ENCODE measurements at places on chromosomes 2 and 18. TPM values are rescaled to one million over a fixed set of nuclear protein-coding genes. Genes with fewer than 3 reads are reported as not detected.

Gene OTOF
- 0.13 TPM for total RNA-seq

Gene KCNG2
- total RNA-seq, result 0.22 TPM

Gene BOLL
- not detected for total RNA-seq

Gene AQP12B
- not detected for total RNA-seq

Gene HOXD3
- total RNA-seq, result 9.8 TPM

Gene PARD3B
- 100 TPM for total RNA-seq

Gene CD8B2
- not detected for total RNA-seq

Gene EGR4
- not detected for total RNA-seq

Gene SERPINB3
- not detected for total RNA-seq

Gene MBOAT2
- total RNA-seq, result 67.6 TPM

Gene SPATS2L
- total RNA-seq, result 82.3 TPM

Gene HOXD13
- not detected for total RNA-seq

Gene SEPTIN10
- total RNA-seq, result 135 TPM

Gene TACR1
- total RNA-seq, result 9.7 TPM

Gene OTX1
- total RNA-seq, result not detected

DNA sequence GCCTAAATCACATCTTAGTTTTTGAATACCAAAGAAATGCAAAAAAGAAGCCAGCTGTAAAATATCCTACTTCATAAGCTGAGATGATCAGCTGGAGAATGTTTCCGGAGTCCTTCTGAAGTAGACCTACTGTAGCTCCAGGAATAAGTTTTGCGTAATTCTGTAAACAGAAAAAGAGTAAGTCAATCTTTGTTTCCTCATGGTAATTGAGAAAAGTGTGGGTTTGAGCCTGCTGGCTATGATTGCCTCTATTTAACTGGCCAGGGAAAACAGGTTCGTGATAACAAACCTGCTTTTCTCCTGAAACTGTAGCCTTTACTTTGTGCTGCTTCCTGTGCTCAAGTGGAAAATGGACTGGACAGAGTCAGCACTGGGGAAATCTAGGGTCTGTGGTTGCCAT lies 58.2 kb downstream of the ITGB6 start:
- DNase-seq, result no peak

- DNase-seq, result no peak
Measured at GRCh38 chr2:10447300-10447894, 730 bp downstream of the ODC1 start.

- peak; percentile 78 for DNase-seq
Measured at GRCh38 chr18:13530879-13531387, 195.4 kb downstream of the FAM210A start.

DNA sequence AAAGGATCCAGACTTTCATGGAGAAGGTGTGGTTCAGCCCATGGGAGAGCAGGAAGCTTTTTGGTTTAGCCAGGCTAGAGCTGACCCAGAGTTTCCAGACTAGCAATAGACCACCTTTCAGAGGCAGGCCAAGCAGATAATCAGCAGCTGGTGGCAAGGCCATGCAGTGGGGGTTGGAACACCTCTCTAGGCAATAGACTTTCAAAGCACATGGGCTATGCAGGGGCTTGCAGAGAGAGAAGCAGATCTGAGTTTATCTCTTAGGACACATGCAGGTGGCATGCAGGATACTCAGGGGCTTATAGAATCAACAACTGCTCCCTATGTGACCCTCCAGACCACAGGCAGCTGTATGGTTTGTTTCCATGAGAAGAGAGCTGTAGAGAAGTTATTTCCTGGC lies 9.4 kb downstream of the XIRP2 start:
- no peak for DNase-seq

GRCh38 chr2:3462493-3463104 lies 56.7 kb downstream of the ADI1 start:
- DNase-seq, result peak; percentile 57

DNA sequence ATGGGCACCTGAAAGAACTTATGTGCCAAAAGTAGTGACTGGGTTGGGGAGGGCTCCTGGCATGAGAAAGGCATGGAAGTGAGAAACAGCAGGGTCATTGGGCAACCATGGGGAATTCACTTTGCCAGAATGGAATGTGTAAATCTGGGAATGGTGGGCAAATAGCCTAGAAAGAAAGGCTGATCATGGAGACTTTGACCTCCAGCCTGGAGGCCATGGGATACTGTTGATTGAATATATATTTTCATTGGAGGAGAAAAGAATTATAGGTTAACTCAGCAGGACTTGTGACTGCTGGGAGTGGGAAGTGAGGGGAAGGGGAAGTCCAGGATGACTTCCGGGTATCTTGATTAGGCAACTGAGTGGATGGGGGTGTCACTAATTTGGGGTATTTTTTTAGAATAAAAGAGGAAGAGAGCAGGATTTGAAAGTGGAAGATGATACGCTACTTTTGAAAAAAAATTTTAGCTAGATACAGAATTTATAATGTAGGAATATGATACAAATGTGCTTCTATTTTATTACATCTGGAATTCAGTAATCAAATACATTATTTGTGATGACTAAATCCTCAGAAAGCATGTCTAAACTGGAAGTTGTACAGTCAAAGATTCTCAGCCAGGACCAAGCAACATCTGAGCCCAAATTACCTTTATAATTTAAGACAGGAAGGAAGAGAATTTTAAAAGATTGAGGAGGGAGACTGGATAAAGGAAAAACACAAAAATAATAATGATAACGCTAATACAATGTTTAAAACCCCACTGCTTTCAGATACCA lies 116.2 kb downstream of the GATA6 start:
- no peak for DNase-seq

- DNase-seq, result no peak
Measured at GRCh38 chr2:101821059-101821805, 123.7 kb downstream of the MAP4K4 start.

- DNase-seq, result no peak
Measured at GRCh38 chr18:44818668-44819403, 138.1 kb downstream of the SETBP1 start.

GRCh38 chr2:26049641-26050040 lies 15.8 kb downstream of the RAB10 start:
- DNase-seq, result no peak

- DNase-seq, result no peak
Measured at GRCh38 chr2:43073401-43073825, 153.0 kb downstream of the ZFP36L2 start.

GRCh38 chr2:137178951-137179377 lies 413.6 kb downstream of the THSD7B start:
- no peak for DNase-seq

- DNase-seq, result no peak
Measured at GRCh38 chr18:28584731-28585130, 407.8 kb upstream of the CDH2 start.

DNA sequence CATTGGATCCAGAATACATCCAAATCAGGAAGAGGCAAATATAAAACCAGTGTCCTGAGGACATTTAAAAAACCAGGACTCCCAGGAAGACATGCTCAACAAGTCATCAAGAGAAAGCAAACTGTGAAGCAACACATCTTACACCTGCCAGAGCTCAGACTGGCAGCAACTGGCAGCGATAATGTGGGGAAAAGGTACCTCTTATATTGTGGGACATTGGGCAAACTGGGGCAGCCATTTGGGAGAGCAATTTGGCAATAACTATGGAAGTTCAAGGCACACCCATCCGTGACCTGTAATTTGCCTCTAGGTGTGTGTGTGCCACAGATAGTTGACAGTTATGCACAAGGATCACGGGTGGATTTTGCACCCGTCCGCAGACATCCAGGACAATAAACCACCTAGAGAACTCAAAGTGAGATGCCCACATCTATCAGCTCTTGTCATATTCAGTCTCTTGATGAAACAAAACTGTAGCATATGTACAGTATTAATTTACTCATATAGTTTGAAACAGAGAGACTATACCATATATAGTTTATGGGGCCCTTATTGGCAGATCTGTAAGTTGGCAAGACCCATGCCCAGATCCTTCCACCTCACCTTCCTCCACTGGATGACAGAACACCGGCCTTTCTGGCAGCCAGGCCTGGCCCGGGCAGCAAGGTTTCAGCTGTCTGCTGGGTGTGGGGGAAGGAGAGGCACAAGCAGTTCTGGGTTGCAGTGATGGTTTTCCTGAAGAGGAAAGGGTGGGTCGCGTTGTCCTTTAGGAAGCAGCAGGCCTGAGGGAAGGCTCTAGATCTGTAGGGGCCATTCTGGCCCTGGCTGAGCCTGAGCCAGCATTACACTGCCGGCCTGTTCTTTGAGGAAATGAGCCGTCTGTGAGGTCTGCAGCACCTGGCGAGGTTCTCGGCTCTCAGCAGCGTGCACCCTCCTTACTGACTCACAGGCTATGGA lies 18.8 kb downstream of the HJURP start:
- DNase-seq, result no peak

DNA sequence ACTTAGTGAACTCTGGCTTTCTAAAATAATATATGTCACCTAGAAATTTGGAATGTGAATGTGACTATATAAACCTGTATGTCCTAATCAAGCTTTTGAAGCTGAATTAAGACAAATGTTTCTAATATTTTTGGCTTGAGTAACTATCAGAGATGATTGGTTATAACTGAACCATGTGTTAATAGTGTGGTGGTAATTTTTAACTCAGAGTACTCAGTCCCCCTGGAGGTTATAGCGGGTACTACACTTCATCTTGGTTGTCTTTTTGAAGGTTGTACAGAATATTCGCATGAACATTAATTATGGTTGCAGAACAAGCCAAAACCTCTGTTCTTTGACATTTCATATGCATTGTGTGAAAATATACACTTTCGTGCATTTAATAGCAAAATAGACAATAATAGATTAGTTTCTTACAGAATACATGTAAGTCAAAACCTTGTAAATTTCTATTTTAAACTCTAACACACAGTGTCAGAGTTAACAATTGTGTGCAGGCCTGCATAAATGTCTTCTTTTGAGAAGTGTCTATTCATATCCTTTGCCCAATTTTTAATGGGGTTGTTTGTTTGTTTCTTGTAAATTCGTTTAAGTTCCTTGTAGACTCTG lies 86.0 kb downstream of the OSBPL6 start:
- no peak for DNase-seq

GRCh38 chr2:109636317-109636716 lies 22.2 kb downstream of the SOWAHC start:
- DNase-seq, result no peak

GRCh38 chr2:210663631-210664089 lies 107.3 kb downstream of the CPS1 start:
- no peak for DNase-seq

DNA sequence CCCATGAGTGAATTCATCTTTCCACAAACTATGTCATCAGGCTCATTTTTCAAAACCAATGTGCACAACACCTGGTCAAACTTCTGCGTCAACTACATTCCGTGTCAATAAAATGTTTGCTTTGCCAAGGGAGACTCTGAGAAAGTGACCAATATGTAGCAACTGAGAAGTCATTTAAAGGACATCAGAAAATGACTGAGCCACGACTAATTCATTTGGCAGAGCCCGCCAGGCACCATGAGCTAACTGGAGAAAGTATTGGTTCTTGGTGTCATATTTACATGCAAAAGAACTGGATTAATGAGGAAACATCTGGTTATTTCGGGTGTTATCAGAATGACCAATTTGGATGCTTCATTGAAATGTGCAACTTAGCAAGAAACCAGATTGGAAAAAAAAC lies 7.2 kb downstream of the RND3 start:
- DNase-seq, result no peak

GRCh38 chr2:17518212-17519154 lies at the start of gene RAD51AP2:
Gene RAD51AP2 (minus strand): TSS chr2:17518440. CDS start chr2:17518415, 25 bp downstream.
- DNase-seq, result peak; percentile 91

GRCh38 chr2:106642679-106643078 lies 155.5 kb downstream of the CD8B2 start:
- DNase-seq, result no peak

GRCh38 chr2:72008608-72009007 lies 139.1 kb downstream of the CYP26B1 start:
- DNase-seq, result no peak

DNA sequence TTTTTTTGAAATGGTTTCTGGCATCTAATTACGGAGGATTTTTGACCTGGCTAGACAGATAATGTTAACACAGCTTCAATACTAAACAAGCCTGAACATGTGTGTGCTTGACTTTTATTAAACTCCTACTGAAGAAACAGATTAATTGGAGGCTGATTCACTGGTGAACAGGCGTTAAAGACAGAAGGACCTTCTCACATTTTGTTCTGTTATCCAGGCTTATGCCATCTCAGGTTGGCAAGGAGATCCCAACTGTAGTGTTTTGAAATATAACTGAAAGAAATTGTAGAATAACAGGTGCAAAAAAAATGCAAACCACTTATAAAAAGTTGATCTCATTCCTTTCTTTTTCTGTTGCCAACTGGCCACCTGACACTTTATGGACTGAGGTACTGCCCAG lies 269.6 kb downstream of the ARHGAP15 start:
- DNase-seq, result no peak

DNA sequence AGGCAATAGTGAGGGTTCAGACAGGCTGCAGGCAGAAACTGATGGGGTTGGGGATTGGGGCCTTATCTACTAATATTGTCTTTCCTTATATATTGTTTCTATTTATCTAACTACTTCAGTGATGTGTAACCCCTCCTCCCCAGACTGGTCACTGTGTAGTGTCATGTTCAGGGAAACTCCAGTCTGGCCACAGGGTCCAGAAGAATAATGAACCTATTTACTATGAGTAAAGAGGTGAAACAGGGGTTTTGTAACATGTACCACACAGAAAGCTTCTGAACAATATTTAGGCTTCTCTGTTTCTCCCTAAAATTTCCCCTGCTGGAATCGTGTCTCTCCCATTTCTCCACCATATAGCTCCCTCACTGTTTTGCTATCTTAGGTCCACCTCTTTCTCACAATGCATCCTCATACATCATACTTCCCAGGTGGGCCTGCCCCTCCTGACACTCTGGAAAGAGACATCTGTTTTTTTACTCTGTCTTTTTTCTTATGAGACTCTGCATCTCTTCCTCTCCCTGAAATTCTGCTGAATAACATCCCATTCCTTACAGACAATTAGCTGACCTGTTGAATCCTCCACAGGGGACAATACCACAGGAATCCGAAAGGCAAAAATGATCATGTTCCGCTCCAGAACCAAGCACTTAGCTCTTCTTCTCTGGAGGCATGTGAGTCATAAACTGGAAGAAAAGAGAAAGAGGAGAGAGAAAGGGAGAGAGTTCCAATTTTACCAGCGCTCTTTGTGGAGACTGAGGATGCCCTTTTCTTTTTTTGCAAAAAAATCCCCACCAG lies 154.8 kb downstream of the ZEB2 start:
- no peak for DNase-seq

DNA sequence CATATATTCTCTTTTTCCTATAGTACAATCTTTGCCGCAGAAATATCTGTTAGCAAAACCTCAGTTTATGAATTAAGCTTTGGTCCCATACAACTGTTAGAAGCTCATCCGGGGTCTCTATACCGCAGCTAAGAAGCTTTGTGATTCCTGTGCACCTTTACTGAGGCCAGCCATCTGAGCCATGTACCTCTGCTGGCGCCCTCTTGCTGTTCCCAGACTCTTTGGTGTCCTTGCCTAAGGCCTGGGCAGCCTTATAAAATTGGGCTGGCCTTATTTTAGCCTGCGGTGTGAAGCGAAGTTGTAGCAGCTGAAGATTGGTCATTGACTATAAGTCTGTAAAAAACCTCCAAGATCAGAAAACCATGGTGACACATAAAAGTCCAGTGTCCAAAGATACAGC lies 1135.1 kb upstream of the CHAC2 start:
- DNase-seq, result no peak
